Hepatocyte (in vitro differentiated cells): ENCODE measurements at places on chromosomes 5 and 9. TPM values are rescaled to one million over a fixed set of nuclear protein-coding genes. Genes with fewer than 3 reads are reported as not detected.

DNA sequence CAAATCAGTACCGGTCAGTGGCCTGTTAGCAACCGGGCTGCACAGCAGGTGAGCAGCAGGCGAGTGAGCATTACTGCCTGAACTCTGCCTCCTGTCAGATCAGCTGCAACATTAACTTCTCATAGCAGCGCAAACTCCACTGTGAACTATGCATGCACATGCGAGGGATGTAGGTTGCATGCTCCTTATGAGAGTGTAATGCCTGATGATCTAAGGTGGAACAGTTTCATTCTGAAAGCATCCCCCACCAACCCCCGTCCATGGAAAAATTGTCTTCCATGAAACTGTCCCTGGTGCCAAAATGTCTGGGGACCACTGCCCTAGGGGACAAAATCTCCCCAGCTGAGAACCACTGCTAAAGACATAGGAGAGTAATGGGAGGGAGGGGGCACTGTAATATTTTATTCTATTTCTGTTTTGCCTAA is 51.1 kb downstream of the P4HA2 start:
- no peak for DNase-seq

- no peak for DNase-seq
Observed at GRCh38 chr9:21239911-21240310, at the start of gene IFNA14. Gene IFNA14, minus strand, starts transcription at chr9:21240005. Its CDS starts 70 bp downstream, at chr9:21239935.

GRCh38 chr9:137552022-137552768 is 516 bp downstream of the MRPL41 start:
- DNase-seq, result peak; percentile 45

GRCh38 chr9:16004613-16005012 is 451.8 kb downstream of the CCDC171 start:
- no peak for DNase-seq

Gene PKD2L2
- polyA plus RNA-seq, result 0.09 and 0.11 TPM in 2 replicates
